T follicular helper cell (primary cell): ENCODE measurements at places on chromosomes 4 and X.

DNA sequence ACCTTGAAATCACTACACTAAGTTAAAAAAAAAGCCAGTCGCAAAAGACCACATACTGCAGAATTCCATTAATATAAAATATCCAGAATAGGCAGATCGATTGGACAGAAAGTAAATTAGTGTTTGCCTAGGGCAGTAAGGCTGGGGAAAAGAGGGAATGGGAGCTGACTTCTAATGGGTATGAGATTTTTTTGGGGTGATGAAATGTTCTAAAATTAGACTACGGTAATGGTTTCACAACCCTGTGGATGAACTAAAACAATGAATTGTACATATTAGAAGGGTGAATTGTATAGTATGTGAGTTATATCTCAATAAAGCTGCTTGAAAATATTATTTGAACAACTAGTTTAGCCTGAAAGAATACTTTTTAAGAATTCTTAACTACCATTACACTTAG lies 6.7 kb upstream of the GPRIN3 start:
- no peak for DNase-seq

GRCh38 chr4:150136481-150136880 lies 58.2 kb downstream of the DCLK2 start:
- no peak for DNase-seq

DNA sequence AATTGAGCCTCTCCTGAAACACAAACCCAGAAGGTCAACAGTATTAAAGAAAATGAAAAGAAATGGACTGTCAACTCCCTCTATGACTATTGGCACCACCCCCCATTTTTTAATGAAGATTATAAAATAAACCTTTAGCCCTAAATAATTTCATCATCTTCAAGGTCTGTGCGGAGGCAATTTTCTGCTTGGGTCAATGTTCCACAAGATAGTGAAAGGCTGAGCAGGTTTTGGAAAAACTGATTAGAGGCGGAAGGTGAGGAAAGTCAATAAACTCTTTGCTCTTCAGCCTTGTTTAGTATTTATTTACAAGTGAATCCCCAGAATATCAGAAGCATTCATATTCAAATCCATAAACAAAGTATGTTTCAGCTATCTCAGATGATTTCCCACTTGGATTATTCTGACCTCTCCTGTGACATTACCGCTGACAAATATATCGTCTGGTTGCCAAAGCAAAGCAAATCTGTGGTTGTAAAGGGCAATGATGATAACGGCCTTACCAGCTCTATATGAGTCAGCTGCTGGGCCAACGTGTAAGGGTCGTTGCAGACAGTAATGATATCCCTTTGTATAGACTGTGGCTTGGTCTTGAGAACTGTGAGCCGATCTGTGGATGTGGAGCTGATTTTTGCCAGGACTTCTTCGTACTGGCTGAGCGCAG lies 24.0 kb downstream of the RASGEF1B start:
- no peak for DNase-seq

DNA sequence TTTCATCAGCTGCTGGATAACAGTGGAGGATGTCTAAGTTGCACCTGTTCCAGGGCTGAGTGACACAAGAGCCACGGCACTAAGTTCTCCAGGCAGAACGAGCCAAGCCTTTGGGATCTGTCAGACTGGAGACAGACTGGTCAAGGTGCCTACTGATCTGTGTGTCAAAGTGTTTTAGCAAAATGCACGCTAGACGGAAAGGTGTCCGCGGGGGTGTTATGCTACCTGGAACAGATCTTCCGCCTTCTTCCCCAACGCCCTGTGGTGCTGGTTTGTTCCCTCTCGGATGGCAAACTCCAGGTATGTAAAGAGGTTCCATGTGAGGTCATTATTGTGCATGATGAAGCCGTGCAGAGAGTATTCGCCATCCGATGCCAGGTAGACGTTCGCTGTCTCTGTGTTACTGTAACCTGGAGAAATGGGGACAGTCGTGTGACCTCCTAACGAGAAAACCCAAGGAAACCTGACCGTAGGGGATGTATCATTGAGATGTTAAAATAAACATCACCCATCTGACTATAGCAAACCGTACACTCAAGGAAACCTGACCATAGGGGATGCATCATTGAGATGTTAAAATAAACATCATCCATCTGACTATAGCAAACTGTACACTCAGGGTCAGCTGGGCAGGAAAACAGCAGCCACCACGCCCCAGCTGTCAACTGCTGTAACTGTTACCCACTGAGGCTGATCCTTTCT lies 29.7 kb upstream of the SLC25A6 start:
- DNase-seq: no peak

DNA sequence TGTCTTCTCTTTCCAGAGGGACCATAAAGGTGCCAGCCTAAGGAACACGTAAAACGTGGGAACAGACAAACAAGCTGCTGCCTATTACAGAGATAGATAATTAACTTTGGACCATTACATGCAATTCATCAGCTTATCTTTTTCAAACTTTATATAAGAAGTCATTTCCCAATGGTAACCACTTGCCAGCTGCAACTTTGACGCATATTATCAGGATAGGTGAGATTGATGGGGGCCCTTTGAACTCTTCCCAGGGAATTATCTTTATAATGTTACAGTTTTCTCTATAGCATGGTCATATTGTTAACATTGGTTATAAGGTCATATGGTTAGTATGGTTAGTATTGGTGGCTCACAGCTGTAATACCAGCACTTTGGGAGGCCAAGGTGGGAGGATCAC lies 94.1 kb upstream of the BMP2K start:
- DNase-seq: no peak

GRCh38 chr4:177185151-177185550 lies 124.5 kb upstream of the NEIL3 start:
- DNase-seq: no peak

GRCh38 chr4:37663552-37663951 lies 22.6 kb downstream of the RELL1 start:
- DNase-seq: no peak

DNA sequence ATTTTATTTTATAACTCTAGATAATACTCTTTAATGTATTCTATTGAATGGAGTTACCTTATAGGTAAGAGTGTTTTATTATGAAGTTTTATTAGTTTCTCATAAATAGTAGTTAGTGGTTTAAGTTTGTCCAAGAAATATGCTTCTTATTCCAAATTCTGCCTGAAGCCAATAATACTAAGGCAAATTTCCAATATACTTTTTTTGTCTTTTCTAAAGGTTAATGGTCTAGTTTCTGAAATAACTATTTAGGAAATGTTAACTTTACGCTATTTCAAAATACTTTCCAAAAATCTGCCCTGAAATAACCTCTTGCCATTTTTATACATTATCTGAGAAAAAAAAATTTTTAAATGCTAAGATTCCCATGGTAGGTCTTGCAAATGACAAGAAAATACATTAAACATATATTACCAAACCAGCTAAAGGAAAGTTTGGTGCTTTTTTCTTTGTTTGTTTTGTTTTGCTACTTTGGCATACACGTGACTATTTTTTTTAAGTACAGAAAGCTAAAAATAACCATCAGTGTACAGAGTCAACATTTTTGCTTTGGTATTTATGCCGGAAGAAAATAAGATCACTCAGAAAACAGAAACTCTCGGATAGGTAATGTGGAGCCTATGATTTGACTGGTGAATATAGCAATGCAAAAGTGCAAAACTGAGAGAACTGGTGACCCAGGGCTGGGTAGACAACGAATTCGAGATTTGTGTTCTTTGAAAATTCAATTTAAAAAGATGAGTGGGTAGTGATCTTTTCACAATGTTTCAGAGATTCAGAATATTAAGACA lies 29.8 kb downstream of the PCDH18 start:
- no peak for DNase-seq

- no peak for DNase-seq
These were observed 18.7 kb upstream of the SPANXB1 start for GRCh38 chrX:140983730-140984129.

DNA sequence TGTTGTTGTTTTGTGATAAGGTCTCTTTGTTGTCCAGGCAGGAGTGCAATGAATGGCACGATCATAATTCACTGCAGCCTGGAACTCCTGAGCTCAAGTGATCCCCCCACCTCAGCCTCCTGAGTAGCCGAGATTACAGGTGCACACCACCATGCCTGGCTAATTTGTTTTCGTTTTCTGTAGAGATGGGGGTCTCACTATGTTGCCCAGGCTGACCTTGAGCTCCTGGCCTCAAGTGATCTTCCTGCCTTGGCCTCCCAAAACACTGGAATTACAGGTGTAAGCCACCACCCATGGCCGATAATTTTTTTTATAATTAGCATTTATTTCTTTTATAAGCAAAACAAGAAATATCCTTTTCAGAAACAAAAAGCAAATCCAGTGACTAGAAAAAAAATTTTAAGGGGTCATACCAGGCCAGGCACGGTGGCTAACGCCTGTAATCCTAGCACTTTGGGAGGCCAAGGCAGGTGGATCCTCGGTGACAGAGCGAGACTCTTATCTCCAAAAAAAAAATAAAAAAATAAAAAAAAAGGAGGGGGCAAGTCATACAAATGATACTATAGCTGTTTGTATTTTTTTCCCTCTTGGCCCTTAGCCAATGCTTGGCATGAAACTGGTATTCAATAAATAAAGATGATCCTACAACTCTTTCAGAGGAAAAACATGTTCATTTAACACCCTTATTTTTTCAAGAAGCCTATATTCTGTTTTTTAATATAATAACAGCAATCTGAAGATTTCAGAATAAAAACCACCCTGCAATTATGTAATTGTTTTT lies 3.4 kb downstream of the PLAC8 start:
- DNase-seq: no peak

GRCh38 chr4:100842856-100843255 lies 325.0 kb upstream of the EMCN start:
- DNase-seq: no peak

DNA sequence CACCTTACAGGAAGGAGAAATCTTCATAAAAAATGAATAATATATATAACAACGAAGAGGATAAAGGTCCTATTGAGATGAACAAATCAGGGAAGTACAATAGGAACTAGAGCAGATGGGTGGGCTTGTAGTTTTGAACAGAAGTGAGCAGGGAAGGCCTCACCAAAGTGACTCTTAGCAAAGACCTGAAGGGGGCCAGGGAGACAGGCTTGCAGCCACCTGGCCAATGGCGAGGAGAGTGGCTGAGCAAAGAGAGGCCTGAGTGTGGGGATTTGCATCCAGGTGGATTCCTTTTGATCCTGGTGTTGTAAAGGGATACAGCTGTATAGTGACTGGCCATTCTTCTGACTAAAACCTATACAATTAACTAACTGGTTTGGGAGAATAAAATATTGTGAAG lies 354.1 kb downstream of the CAMK2D start:
- no peak for DNase-seq

DNA sequence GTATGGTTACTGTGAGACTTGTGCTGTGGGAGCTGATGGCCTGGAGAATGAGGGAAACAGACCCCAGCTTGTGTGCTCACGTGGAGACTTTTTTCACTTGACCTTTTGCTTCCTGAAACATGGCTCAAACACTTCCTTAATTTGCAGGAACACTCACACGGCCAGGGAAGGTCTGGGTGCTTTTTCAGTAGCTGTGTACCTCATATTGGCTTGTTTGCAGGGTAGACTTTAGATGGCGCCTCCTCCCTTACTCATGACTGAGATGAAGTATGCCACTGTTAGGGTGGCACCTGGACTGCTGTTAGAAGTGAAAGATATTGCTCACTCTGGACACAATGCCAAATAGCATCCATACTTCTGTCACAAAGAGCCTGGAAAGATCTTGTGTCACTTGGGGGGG lies 75.7 kb upstream of the WDR1 start:
- DNase-seq: no peak

DNA sequence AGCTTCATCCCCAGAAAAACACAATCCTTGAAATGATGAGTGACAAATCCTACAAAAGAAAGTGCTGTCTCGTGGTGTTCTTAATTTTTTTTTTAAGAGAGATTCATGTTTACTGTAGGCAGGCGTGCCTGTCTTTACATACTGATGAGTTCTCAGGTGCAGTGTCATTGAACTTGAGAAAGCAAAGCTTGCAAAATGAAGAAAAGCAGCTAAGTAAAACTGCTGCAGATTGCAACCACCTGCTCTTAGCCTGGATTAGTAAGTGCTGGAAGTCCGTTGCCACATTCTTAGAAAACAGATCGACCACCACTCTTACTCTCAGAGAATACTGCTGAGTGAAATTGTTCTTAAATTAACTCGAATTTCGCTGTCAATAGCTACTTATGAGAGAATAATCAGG lies 854.6 kb downstream of the TRIML1 start:
- no peak for DNase-seq

GRCh38 chrX:48786341-48786800 lies at the start of gene GATA1:
Gene GATA1, plus strand, starts transcription at chrX:48786590. Its CDS starts 4,520 bp downstream, at chrX:48791110.
- no peak for DNase-seq

DNA sequence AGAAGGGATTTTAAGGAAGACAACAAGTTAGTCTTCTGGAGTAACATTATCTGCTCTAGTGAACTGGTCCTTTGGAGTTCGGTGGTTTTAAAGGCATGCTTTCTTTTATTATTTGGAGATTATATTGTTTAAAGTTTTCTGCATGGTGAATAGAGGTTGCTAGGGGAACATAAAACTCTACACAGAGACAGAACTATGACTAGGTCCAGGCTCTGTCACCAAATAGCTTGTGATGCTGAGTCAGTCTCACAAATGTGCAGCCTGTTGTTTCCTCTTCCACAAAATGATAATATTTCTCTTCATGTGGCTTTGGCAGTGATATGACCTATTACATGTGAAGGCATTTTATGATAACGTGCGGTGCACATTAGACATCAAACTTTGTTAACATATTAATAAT lies 132.6 kb downstream of the PACRGL start:
- DNase-seq: no peak

- DNase-seq: no peak
These were observed 72.8 kb downstream of the CLCN5 start for GRCh38 chrX:49995107-49995731.

DNA sequence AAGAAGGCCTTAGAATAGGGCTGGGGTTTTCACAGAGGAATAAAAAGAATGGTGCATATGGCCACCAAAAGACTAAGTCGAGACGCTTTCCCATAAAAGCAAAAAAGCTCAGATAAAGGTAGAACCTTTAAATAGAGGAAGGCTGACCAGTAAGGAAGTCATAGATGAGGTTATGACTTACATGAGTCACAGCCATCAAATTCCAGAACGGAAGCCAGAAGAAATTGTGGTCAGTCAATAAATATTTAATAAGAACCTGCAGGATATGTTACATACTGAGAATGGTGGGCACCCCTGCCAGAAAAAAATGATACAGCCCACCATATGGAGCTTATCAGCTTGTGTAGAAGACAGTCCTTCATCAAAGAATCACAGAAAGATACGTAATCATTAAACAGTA lies 120.1 kb downstream of the MANBA start:
- no peak for DNase-seq

DNA sequence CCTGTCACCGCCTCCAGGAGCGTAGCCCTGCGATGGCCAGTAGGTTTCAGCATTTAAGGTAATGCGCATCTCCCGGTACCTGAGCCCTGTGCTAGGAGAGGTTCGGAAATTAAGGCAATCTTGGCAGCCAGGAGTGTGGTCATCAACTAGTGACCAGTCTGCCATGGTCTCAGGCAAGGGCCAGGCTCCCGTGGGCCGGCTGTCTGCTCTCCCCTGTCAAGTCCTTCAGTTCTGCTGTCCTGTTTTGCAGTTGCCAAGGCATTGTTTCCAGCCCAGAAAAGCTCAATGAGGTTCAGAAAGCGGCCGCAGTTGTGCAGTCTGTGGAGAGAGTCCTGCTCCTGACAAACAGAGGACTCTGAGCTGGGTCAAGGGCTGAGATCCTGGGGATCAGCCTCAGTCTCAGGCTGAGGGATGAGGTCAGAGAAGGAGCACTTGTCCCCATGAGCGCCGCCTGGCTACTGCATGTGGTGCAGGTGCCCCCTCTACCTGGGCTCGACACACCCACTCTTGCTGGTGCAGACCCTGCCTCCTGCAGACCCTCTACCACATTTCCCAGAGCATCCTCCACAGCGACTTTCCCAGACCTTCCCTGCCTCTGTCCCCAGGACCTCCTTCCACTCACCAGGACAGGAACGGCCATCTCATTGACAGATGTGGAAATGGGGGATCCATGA lies 53.4 kb upstream of the PSAPL1 start:
- DNase-seq: no peak
